ENCODE measurements at places on chromosomes 5 and 9. TPM values are rescaled to one million over a fixed set of nuclear protein-coding genes. Genes with fewer than 3 reads are reported as not detected.

DNA sequence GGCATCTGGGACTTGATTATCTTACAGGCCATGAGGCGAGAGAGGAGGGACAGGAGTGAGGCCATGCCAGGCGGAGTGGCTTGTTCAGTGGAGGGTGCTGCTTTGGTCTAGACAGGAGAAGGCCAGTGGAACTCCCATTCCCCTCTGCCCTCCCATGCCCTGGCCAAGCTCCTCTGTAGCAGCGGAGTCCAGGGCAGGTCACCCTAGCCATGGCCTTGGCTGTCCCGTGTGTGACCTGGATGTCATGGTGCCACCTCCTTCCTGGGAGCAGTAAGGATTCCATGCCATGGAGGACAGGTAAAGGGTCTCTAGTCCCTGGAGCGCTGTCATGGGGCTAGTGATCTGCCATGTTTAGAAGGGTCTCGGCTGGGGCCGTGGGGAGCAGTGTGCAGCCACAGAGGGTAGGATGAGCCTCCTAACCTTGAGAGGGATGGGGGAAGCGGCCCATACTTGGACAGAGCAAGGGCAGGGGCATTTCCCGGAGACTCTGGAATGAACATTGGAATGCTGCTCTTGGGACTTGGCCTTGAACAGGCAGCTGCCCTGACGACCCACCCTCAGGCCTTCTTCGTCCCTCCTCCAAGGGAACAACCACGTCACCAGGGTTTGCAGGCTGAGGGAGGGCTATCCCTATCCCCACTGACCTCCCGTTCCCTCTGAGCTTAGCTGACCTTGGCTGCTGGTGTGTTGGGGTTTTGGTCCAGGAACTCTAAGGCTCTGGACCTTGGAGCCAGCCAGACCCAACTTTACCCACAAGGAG, 100.4 kb downstream of the DAB2IP start:
- no peak for DNase-seq

GABRA6 gene
- not detected for total RNA-seq

DNA sequence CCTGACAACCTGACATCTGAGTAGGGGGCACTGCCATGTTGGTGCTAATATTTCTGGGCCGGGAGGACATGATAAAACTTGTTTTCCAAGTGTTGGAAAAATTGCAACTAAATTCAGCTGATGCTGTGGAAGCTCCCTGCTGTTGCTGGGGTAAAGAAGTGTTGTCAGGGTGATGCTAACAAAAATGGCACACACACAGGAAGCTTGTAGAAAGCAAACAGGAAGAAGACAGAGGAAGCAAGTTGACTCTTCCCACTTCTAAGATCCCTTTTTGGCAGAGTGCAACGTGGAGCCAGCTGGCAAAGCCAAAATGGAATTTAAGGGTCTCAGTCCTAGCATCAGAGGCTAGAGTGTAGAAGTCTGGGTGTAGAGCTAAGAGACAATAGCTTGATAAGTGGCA, 11.3 kb upstream of the RIOK2 start:
- DNase-seq: no peak

GRCh38 chr5:32059761-32060530, 114.2 kb downstream of the GOLPH3 start:
- no peak for DNase-seq

- DNase-seq: no peak
Observed at GRCh38 chr5:127176769-127177168, 103.5 kb upstream of the C5orf63 start.

SNCAIP gene
- 33.4 TPM for total RNA-seq

- no peak for DNase-seq
Observed at GRCh38 chr5:97501286-97501964, 318.4 kb upstream of the RIOK2 start.

DNA sequence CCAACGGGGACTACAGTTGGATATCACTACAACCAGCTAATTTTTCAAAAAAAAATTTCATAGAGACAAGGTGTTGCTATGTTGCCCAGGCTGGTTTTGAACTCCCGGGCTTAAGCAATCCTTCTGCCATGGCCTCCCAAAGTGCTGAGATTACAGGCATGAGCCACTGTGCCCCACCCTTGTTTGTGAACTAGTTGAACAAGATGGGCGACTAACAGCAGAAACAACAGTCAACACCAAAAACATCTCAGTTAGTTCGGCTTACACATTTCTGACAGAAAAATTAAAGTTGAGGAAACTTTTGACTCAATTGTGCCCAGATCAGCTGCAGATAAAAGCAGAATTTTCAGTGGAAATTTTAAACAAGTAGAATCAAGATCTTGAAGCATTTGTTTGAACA, 470.1 kb downstream of the TLE4 start:
- no peak for DNase-seq

DNA sequence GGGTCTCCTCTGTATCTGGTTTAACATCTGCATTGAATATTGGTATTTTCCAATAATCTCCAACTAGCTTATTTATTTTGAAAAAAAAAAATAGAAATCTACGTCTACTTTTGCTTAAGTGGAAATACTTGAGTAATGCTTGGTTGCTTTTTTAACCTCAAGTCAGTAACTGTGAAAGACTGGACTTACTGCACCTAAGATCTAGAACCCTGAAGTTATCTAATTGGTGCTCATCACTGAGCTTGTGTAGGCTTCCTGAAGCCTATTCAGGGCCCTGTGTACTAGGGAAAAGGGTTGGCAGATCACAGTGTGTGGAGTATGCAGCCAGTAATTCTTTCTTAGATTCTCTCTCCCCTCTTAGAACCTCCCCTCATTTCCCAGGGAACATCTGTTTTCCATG, 16.2 kb downstream of the SLC1A1 start:
- DNase-seq: no peak

THBS4 gene
- 22.7 TPM for total RNA-seq

- no peak for DNase-seq
Observed at GRCh38 chr5:6373081-6373846, 5.1 kb downstream of the MED10 start.

LHX3 gene
- total RNA-seq: 0.50 TPM
